ENCODE measurements at places on chromosomes 4 and X.
A peak's percentile ranks its signal among the peaks of the same experiment; 100 is the strongest.

DNA sequence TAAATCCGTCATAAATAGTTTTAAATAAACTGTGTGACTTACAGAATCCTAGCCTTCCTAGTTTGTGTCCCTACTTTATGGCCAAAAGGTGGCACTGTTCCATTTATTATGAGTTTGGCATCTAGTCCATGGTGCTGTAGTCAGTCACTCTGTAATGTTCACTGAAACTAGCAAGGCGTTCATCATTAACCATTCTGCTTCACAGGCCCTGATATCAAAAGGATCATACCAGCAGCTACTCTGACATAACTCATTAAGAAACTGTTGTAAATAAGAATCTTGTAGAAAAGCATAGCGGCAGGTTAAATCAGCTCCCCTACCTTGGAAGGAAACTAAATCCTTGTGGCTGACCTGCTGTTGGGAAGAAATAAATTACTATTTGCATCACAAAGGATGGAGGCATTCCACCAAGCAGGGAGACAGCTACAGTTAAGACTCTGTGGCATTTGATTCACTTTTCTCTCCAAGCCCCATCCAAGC, 919.6 kb upstream of the DIAPH2 start:
- no peak for DNase-seq

DNA sequence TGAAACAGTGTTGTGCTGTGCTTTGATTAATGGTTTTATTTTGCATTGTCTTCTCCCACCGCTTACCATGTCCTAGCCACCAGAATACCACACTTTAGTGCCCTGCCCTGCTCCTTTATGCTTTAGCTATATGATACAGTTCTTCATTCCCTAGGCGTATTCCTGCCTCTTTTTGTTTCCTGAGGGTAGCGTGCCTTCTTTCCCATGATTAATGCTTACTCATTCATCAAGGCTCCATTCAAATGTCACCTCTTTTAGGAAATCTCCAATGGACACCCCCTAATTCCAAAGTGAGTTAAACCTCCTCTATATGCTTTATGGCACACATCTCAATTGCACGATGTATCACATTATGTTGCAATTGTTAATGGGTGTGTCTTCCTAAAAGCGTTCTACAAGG, 46.3 kb downstream of the SPANXD start:
- no peak for DNase-seq

DNA sequence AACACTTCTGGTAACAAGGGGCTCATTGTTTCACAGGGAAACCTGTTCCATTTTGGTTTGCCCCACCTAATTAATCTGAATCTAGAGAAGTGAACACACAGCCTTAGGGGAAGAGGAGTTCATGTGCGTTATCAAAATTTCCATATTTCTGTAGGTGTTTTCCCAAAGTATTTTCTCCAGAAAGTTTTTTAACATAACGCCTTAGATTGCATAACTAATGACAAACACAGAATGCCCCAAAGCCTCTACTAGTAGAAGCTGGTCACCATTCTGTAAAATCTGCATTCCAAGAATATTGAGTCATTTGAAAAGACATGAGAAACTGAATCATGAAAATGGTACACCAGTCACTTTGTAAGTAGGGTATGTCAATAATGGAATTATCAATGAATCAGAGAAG, 41.1 kb downstream of the IL13RA2 start:
- DNase-seq = no peak

DNA sequence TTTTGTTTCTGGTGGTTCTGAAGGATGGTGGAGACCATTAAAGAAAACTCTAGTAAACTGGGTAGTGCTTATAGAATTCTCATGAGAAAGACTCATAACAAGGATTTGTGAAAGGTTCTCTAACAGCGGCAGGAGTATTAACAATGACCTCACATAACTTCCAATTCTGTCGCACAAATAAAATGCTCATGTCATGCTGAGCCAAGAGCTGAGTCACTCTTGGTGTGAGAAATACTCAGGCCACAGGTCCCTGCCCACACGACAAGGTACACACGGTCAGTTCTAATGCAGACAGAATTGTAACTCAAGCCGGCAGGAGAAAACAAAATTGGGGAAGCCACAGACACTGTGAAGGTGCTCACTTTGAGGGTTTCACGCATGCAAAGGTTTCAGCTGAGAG, 34.4 kb upstream of the C4orf50 start:
- no peak for DNase-seq

- peak; percentile 60 for DNase-seq
These were observed 47.7 kb upstream of the AFAP1 start for GRCh38 chr4:7987148-7987989.

GRCh38 chrX:19758539-19758938, 128.9 kb downstream of the SH3KBP1 start:
- DNase-seq = no peak

GRCh38 chr4:104064646-104065577, 345.1 kb upstream of the TACR3 start:
- no peak for DNase-seq

- DNase-seq = no peak
These were observed 123.5 kb upstream of the LEF1 start for GRCh38 chr4:108292229-108292628.

- DNase-seq = no peak
These were observed 253.7 kb downstream of the GRXCR1 start for GRCh38 chr4:43146198-43146597.

- no peak for DNase-seq
These were observed 107.0 kb upstream of the STIM2 start for GRCh38 chr4:26753617-26754016.

DNA sequence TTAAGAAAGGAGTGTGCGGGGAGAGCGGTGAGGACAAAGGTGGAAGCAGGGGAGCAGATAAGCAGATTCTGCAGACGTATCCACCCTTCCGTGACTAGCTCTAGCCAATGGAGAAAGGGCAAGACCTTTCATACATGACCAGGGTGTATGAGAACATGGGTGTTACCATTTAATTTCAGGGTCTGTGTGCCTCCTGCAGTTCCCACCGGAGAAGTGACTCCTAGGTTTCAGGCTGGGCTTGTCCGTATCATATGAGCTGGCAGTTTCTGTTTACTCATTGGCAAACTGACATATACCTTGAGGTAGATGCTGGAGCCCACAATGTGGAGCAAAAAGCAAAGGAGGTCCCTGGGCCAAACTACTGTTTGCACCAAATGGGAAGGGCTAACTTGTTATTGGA, 6.8 kb downstream of the RBM47 start:
- no peak for DNase-seq

DNA sequence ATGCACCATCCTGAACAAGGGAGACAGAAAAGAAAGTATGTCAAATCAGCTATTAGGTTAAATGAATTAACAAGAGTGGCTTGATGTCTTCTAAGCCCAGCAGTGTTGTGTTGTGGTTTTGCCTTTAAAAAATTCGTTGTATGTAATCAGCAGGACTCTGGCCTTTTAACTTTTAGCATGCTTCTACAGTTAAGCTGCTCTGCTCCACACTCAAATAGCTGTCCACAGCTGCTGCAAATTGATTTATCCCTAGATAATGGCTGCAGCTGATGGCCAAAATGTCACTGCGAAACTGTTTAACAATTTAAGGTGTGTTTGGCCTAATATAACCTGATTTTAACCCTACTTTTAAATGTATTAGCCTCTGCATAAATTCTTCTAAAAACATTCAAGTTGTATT, 85.8 kb downstream of the CXXC4 start:
- no peak for DNase-seq

GRCh38 chr4:188214861-188215260, 75.6 kb downstream of the TRIML1 start:
- DNase-seq = no peak

- DNase-seq = no peak
These were observed 73.9 kb downstream of the RTL5 start for GRCh38 chrX:72057849-72058248.

GRCh38 chr4:136337216-136337615, 1195.1 kb downstream of the PCDH18 start:
- no peak for DNase-seq

DNA sequence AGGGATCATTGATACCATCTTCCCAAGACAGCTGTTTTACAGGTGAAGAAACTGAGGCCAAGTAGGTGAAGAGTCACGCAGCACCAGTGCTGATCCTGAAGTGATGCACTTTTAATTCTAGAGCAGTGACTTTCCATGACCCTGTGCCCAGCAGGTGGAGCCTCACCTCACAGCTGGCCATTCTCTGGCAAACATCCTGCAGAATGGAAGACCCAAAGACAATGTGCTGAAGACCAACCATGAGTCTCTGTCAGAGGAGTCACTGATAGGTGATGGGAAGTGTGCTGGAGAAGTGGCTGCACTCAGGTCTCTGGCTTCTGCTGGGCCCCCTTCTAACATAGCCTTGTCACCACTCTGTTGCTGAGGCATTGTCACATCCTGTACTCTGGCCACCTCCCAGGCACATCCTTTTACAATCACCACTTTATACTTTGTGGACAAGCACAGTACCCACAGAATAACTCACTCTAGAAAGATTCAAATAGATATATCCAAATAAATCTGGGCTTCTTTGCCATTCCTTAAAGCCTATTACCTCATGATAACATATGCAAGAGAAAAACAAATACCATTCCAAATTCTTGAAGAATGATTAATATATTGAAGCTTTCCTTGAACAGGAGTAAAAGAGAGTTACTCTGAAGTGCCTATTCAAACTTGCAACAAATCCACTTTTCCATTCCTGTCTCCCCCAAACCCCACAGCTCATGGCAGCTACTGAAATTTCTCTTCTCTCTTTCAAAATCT, 64.1 kb upstream of the SCOC start:
- no peak for DNase-seq

GRCh38 chr4:8350352-8350751, 80.8 kb downstream of the HTRA3 start:
- no peak for DNase-seq

- no peak for DNase-seq
These were observed 1012.5 kb upstream of the LCORL start for GRCh38 chr4:19033816-19034733.

DNA sequence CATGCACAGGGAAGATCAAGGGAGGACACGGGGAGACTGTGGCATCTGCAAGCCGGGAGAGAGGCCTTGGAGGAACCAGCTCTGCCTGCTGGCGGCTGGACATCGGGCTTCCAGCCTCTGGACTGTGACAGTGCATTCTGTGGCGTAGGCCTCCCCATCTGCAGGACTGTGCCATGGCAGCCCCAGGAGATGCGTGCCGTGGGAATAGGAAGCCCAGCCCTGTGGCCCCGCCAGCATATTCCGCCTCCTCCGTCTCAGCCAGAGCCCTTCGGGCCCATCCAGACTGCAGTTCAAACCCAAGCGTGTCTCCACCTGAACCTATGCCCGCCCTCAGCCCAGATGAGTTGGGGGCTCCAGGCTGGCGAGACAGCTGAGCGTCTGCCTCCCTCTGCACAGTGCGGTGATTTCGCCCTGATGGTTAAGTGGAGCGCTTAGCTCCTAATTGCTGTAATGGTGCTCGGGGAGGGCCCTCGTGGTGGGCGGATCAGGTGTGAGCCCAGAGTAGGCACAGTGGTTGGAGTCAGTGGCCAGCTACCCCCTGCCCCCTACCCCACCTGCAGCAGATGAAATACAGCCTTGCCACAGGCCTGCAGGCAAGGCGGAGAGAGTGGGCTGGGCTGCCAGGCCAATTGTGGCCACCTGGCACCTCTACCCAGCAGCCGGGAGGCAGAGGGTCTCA, 133.9 kb downstream of the HMX1 start:
- no peak for DNase-seq

DNA sequence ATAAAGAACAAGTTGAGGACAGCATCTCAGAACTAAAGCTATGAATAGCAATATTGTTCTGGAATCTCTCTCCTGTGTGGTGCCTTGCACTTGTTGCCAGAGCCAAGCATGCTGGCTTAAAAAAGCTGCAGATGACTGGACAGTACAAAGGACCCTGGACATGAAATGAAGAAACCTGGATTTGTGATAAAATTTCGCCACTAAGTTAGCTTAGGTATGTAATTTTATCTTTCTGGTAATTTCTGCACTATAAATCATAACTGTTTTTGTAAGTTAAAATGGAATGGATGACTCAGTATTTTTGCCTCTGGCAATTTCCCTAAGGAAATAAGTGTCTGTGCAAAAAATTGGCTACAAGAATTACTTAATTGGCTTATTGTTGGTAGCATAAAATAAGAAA, 317.2 kb downstream of the CAMK2D start:
- no peak for DNase-seq

- no peak for DNase-seq
These were observed 15.0 kb downstream of the SCARB2 start for GRCh38 chr4:76198411-76199237.

- DNase-seq = no peak
These were observed 34.4 kb downstream of the NFKB1 start for GRCh38 chr4:102535398-102536082.

- DNase-seq = no peak
These were observed 83.9 kb downstream of the SNCA start for GRCh38 chr4:89752932-89753598.

GRCh38 chrX:103756736-103757135, 19.9 kb upstream of the PLP1 start:
- no peak for DNase-seq

DNA sequence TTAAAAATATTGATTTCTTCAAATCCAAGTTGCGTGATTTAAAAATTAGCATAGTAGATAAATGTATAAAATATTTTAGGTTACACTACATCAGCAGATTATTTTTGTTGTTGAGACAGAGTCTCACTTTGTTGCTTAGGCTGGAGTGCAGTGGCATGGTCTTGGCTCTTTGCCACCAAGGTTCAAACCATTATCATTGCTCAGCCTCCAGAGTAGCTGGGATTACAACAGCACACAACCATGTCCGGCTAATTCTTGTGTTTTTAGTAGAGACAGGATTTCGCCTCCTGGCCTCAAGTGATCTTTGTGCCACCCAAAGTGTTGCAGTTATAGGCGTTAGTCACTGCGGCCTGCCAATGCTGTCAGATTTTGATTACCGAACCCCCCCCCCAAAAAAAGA, 1390.5 kb upstream of the TENM3 start:
- DNase-seq = no peak

GRCh38 chr4:1870328-1870577, 940 bp upstream of the NSD2 start:
- DNase-seq = peak; percentile 79

GRCh38 chr4:8402640-8403039, 37.9 kb downstream of the ACOX3 start:
- no peak for DNase-seq

GRCh38 chr4:166977596-166977995, 256.7 kb downstream of the SPOCK3 start:
- no peak for DNase-seq

- DNase-seq = no peak
These were observed 60.7 kb upstream of the ASB12 start for GRCh38 chrX:64291123-64291522.

DNA sequence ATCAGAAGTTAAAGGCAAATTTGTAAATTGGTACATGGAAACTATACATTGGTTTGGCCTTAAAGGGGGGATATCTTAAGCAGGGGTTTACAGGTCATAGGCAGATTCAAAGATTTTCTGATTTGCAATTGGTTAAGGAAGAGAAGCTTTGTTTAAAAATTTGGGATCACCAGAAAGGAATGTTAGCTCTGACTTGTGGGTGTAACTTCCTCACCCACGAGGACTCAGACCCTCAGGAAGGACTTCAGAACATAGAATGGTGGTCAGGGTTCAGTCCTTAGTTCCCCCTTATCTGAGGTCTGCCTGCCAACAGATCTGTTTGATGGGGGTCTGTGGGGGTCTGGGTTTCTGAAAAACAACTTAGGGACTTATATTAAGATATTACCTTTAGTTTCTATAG, 427.4 kb upstream of the DIPK2B start:
- DNase-seq = no peak

GRCh38 chrX:37745354-37745753, 34.5 kb upstream of the CYBB start:
- peak; percentile 56 for DNase-seq

- peak; percentile 54 for DNase-seq
These were observed 5.6 kb upstream of the ADD1 start for GRCh38 chr4:2837904-2838496.

GRCh38 chr4:8380511-8381415, 59.8 kb downstream of the ACOX3 start:
- no peak for DNase-seq

GRCh38 chrX:113644426-113644825, 803.8 kb upstream of the AMOT start:
- DNase-seq = no peak

Data from activated CD4-positive, alpha-beta T cell treated with anti-CD3 and anti-CD28 coated beads for 1 hour (primary cell).